ENCODE measurements at places on chromosomes 2 and 18. TPM values are rescaled to one million over a fixed set of nuclear protein-coding genes. Genes with fewer than 3 reads are reported as not detected.

Gene ADCYAP1
- total RNA-seq = not detected

Gene EHD3
- 14.7 TPM for total RNA-seq

Gene TRIB2
- total RNA-seq = 20.7 TPM

Gene GCG
- total RNA-seq = not detected
